Spleen (tissue), 13 donors: ENCODE measurements at places on chromosomes 1 and 21.
A peak's percentile ranks its signal among the peaks of the same experiment; 100 is the strongest.

- no peak for DNase-seq
These were observed 4.5 kb downstream of the TTC24 start for GRCh38 chr1:156583821-156584622.

GRCh38 chr21:14215971-14216641 lies at the start of gene RBM11:
Gene RBM11 (plus strand): TSS chr21:14216157. CDS start chr21:14216187, 30 bp downstream.
- DNase-seq, result peak; percentile 92

DNA sequence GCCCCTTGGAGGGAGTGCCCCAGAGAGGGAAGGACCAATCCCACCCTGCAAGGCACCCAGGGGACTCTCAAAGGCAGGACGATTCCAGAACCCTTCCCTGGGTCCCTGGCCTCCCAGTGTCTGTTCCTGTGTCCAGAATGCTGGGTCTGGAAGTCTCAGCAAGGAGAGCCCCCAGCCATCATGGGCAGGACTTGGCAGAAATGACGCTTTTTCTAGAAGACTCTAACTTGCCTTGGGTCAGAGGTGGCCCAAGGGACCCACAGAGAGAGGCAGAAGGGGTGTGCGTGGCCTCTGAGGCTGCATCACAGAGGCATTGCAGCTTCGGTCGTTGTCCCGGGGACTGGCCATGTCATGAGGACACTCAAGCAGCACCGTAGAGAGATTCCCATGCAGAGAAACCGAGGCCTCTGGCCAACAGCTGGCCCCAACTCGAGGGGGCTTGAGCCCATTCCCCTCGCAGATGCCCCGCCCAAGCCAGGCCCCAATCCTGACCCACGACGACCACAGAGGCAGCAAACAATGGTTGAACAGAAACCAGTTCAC lies 57.8 kb downstream of the WNT9A start:
- no peak for DNase-seq

GRCh38 chr1:185393815-185394214 lies 76.8 kb upstream of the IVNS1ABP start:
- no peak for DNase-seq

- no peak for DNase-seq
These were observed 47.6 kb downstream of the KIAA0319L start for GRCh38 chr1:35509558-35509957.

GRCh38 chr1:223765036-223765718 lies 52.8 kb downstream of the CAPN2 start:
- no peak for DNase-seq

GRCh38 chr1:94550800-94551241 lies 9.3 kb upstream of the F3 start:
- DNase-seq, result no peak

DNA sequence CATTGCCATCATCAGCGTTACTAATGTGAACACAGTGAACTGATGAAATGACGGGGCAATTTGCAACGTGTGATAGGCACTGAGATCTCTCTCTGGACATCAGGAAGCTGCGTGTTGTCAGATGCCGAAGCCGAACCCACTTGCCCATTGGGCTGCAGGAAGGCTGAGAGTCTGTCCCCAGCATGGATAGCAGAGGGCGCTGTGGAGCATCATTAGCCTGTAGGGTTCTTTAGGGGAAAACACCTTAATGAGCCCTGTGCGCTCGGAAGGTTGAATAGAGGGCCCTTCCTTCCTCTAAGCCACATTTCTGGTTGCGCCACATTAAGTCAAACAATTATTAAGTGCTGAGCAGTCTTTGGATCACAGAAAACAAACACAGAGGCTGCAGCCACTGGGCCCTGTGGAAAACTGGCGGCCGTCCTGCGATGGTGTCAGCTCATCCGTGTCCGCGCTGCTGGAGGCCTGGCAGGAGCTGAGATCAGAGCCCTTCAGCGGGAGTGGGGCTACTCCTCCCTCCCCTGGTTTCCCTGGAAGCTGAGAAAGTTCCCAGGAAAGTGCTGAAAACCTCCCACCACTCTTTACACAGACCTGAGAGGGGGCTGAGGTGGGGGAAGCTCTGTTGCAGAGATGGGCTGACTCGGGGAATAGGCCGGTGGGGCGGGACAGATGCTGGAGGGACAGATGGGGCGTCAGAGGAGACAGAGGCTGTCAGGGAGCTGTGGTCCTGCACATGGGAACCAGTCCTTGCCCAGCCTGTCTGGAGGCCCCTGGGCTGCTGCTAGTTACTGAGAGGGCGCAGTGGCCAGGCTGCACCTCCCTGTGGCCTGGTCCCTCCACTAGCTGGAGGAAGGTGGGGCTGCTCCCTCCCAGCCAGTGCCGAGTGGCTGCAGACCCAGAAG lies 12.7 kb downstream of the TFF2 start:
- peak; percentile 91 for DNase-seq

DNA sequence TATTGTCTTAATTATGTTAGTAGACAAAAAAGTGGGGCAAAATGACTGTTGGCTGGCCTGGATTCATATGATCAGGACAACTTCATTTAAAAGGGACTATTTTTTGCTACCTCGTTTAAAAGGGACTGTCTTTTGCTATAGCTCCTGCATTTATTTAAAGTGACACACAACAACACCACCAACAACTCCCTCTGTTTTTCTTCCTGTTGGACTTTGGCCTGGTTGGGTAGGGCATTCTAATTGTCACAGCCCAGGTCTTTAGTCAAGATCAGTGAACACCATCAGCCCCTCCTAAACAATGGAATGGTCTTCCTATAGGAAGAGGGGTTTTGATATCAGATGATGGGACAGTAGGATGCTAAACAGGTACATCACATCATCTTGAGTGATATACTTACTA lies 241.8 kb downstream of the GPR52 start:
- no peak for DNase-seq

- no peak for DNase-seq
These were observed 32.0 kb downstream of the WDR64 start for GRCh38 chr1:241684108-241684507.

GRCh38 chr1:95006681-95007080 lies 66.1 kb downstream of the ALG14 start:
- no peak for DNase-seq
